ENCODE measurements at places on chromosomes 7 and 10.

DNA sequence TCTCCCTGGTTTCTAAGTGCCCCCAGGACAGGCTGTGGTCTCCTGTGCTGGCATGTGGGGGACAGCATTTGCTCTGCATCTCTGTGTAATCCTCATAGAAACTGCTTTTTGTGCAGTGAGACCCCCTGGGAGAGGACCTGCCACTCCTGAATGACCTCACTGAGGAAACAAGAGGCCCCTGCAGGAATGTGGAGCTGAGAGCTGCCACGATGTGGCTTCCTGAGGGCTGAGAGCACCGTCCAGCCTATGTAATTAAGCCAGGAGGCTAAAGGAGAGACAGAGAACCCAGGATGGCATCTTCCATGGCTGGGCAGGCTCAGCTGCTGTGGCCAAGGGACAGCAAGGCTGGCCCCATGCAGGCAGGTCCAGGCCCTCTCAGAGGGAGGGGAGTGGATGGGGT, 32.3 kb upstream of the ADGRA1 start:
- no peak for DNase-seq

- no peak for DNase-seq
Observed at GRCh38 chr7:41692251-41692650, 10.6 kb downstream of the INHBA start.

DNA sequence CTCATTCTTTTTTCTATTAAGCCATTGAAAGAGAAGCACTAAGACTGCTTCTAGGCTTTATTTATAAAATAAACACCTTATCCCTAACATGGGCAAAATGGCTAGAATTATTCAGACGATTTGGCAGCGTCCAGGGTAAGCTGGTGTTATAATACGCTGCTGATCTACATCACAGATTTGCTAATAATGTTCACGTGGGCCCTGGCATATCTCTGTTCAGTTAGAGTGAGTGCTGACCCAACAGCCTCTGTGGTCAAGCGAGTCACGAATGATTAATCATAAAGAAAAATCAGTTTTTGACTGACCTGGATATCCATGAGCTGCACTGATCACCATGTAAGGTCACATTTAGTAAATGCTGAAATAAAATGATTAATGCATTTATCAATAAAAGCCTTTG, 28.4 kb upstream of the CBLL1 start:
- no peak for DNase-seq

GRCh38 chr10:15742836-15743235, 23.1 kb upstream of the ITGA8 start:
- DNase-seq, result no peak

- DNase-seq, result no peak
Observed at GRCh38 chr7:44277851-44278250, 47.5 kb downstream of the CAMK2B start.

- no peak for DNase-seq
Observed at GRCh38 chr10:124372899-124373298, 45.8 kb downstream of the OAT start.

- DNase-seq, result no peak
Observed at GRCh38 chr7:105647591-105647990, 66.3 kb upstream of the EFCAB10 start.

- DNase-seq, result no peak
Observed at GRCh38 chr10:95236068-95236903, 42.2 kb downstream of the ACSM6 start.

GRCh38 chr10:129952378-129953118, 11.5 kb downstream of the EBF3 start:
- no peak for DNase-seq

DNA sequence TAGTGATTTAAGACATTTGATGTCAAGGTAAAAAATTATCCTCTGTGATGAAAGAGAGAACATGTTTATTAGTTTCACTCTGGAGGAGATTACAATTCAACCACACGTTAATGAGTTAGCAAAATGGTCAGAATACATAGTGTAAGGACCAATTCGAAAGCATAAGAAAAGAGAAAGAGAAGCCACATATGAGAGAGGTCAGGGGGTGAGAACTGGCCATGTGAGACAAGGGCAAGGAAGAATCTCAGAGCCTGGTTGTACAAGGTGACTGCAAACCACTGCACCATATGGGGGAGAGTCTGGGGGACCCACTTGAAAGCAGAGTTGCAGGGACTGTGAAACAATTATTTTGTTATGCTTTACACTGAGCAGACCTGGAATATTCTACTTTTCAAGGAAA, 27.7 kb upstream of the BET1 start:
- DNase-seq, result no peak

- no peak for DNase-seq
Observed at GRCh38 chr10:11209830-11210181, 192.1 kb downstream of the CELF2 start.

DNA sequence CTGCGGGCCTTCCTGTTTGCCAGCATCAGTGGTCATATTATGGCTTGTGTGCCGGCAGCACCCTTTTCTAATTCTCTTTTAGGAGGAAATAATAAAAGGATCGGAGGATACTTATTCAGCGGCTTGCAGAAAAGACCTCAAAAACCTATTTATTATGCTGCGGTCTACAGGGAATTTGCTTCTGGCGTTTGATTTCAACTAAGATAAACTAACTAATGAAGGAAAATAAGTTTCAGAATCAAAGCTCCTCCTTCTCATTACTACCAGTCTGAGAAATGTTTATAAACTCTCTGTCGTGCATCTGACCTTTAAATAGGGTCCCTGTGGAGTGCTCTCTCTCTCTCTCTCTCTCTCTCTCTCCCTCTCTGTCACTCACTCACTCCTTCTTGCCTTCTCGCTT, 335.0 kb upstream of the GLI3 start:
- DNase-seq, result no peak

DNA sequence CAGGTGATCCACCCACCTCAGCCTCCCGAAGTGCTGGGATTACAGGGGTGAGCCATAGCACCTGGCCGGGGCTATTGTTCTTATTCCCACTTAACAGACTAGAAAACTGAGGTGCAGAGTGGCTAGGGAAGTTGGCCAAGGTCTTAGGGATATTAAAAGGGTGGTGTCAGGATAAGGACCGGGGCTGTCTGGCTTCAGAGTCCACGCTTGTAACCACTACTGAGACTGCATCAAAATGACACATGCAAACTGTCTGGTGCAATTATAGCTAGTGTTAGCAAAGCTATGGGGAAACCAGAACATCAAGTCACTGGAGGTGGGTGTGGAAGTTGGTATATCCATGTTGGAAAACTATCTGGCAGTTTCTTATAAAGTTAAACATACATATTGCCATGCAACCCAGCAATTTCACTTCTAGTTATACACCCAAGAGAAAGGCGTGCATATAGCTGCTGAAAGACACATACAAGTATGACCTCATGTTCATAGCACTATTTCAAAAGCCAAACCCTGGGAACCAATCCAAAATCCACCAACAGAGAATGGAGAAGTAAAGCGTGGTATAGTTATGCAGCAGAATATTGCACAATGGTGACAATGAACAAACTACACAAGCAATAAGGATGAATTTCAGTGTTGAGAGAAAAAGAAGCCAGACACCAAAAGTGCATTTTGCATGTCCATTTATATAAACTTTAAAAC, 33.9 kb upstream of the EEPD1 start:
- DNase-seq, result no peak

DNA sequence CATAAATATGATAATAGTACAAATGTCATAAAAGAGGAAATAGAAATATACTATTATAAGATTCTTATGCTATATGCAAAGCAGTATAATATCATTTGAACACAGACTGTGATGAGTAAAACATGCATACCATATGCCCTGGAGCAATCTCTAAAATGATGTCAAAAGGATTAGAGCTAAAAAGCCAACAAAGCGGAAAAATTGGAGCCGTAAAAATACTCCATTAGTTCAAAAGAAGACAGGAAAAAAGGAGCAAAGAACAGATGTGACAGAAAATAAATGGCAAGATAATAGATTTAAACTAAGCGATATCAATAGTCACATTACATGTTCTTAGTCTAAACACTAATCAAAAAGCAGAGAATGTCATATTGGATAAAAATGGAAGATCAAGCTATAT, 191.0 kb upstream of the PLPP4 start:
- no peak for DNase-seq

DNA sequence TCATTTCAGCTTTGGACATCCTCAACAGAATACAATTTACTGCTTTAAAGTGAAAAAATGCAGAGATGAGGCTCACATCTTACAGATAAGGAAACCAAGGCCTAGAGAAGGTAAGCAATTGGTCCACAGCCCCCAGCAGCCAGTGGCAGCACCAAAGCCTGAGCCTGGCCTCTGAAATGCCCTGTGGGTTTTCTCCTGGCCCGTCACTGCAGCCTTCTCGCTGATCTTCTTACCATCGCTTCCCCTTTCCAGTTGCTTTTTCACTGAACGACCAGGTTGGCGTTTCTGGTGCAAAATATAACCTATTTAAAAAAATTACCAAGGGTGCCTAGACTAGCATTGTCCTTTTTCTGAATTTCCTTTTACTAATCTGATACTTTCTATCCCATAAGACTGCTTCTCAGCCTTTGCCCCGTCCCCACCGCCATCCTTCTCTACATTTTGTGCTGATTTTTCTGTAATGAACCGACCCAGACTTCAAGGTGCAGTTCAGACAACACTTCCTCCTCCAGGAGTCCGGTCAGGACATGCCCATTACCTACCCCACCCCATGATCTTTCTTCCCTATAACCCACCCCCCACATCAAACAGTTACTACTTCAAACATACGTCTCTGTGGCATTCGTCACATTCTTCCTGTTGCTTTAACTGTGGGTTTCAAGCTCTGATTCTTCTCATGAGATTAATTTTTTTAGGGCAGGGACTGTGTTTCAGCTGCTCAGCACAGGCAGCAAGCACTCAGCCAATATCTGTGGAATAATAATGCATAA, 289.4 kb downstream of the DNAJB6 start:
- no peak for DNase-seq

DNA sequence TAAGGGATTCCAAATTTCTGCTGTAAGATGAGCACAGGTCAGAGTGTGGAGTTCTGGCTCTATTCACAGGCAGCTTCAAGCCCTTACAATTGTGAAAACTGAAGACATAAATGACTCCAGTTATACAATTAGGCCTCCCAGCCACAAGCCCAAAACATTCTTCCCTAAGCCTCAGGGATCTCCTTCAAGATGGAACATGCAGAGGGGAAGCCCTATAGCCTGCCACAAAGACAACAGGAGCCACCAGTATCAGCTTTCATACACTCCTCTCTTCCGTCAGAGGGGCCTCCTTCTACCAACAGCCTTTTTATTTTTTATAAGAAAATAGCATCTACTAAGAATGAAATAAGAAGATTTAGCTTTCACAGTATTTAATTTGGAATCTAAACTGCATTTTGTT, 46.5 kb downstream of the DLD start:
- no peak for DNase-seq

DNA sequence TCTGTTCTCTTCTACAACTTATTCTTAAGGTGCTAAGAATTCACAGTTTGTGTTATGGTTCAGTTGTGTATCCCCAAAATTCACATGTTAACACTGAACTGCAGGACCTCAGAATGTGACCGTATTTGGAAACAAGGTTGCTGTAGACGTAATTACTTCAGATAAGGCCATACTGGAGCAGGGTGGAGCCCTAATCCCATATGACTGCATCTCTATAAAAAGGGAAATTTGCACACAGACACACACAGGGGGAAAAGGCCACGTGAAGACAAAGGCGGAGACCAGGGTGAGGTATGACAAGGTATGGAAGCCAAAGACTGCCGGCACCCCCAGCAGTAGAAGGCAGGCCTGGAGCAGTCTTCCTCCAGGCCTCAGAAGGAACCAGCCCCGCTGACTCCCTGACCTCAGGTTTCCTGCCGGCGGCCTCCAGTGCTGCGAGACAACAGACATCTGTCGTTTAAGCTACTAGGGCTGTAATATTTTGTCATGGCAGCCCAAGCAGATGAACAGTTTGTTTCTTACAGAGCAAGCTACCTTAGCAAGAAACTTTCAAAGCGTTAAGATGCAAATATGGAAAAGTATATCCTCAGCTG, 98.7 kb downstream of the PROSER2 start:
- DNase-seq, result no peak

- DNase-seq, result no peak
Observed at GRCh38 chr10:36109399-36110023, 467.4 kb upstream of the FZD8 start.

DNA sequence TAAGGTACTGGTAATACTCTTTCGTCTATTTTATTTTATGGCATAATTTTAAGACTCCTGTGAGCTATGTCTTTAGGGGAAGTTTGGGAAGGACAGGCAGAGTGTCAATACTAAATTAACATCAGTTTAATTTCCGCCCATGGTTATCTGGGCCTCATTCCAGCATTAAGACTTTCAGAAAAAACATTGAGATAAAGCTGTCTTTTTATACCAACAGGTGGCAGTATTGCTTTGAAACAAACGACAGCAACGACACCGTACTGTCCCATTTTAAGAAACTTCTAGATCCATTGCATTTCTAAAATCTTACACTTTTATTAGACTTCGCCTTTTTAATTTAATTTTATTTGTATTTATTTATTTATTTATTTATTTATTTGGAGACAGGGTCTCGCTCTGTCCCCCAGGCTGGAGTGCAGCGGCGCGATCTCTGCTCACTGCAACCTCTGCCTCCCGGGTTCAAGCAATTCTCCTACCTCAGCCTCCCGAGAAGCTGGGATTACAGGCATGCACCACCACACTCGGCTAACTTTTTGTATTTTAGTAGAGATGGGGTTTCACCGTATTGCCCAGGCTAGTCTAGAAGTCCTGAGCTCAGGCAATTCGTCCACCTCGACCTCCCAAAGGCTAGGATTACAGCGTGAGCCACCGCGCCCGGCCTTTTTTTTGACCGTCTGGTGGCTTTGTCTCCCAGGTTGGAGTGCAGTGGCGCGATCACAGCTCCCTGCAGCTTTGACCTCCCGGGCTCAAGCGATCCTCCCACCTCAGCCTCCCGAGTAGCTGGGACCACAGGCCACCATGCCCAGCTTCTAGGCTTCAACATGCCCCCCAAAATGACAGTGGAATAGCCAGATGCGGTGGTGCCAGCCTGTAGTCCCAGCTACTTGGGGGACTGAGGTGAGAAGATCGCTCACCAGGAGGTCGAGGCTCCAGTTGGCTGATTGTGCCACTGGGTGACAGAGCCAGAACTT, 78.7 kb upstream of the C1GALT1 start:
- no peak for DNase-seq

DNA sequence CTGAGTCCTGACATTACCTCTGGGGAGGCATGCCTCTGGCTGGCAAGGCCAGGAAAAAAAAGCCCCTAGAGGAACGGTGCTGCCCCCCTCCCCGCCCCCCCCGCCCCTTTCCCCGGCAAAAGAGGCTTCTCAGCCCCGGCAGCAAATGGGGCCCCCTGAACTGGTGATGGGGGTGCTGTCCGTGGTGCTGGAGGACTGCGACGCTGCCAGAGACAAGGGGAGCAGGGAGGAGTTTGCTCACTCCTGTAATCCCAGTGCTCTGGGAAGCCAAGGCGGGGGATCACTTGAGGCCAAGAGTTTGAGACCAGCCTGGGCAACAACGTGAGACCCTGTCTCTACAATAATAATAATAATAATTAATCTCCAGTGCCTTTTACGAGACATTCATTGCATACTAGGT, 23.7 kb downstream of the SRRM3 start:
- no peak for DNase-seq

All from cortex of kidney (tissue), 1 donor.